ENCODE measurements at places on chromosomes 2 and 18. TPM values are rescaled to one million over a fixed set of nuclear protein-coding genes. Genes with fewer than 3 reads are reported as not detected.

Gene EFHD1
- 11.9 TPM for total RNA-seq

Gene AQP4
- 9.3 TPM for total RNA-seq

DNA sequence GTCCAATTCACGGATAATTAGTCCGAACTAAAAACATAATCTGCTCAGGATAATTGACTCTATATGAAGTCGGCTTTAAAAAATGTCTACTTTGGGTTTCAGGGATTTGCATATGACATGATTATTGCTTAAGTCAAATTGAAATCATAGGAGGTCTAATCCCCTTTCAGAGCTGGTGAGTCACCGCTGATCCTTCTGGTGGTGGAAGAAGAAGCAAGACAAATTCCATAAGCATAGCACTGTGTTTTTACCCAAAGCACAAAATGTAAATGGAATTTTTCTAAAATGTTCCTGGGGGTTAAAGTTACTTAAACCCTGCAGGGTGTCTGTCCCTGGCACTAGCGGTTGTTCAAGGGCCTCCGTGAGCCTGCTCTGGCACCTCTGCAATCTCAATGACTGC is 460.2 kb downstream of the LRATD1 start:
- no peak for DNase-seq
- H3K27ac ChIP-seq, result no peak overlapping the region
- no peaks in the 10 kb centered on the region for H3K4me1 ChIP-seq
- no peaks in the 10 kb centered on the region for H3K27me3 ChIP-seq
- H3K36me3 ChIP-seq, result no peaks in the 10 kb centered on the region
- H3K4me3 ChIP-seq, result no peak overlapping the region

Gene SPATA3
- not detected for total RNA-seq
